Right atrium auricular region (tissue), 2 donors: ENCODE measurements at places on chromosomes 11 and 22.

GRCh38 chr11:121194731-121195596 lies 93.9 kb downstream of the TECTA start:
- DNase-seq: no peak

GRCh38 chr11:10414181-10414580 lies 40.9 kb upstream of the AMPD3 start:
- DNase-seq: no peak

DNA sequence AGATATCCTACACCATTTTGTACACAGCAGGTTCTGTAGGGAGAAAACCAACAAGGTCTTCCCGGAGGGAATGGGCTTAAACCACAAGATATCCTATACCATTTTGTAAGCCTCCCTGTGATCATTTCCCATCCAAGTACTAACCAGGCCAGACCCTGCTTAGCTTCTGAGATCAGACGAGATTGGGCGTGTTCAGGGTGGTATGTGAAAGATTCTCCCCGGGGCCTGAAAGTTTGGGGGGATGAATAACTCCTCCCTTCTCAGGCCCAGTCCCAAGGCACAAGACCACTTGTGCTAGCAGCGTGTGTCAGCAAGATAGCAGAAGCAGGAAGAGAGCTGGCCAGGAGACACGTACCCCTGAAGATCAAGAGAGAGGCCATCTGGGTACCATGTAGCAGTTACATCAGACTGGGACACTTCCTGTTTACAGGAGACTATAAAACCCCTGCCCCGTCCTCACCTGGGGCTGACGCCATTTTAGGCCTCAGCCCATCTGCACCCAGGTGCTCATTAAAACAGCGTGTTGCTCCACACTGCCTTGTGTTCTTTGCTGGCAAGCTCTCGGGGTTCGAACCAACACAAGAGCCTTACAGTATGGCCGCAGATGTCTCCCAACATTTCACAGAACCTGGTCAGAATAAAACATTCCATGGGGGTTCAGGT lies 17.3 kb downstream of the MIF start:
- DNase-seq: no peak

- no peak for DNase-seq
Measured at GRCh38 chr11:211295-211694, 3.8 kb downstream of the RIC8A start.

DNA sequence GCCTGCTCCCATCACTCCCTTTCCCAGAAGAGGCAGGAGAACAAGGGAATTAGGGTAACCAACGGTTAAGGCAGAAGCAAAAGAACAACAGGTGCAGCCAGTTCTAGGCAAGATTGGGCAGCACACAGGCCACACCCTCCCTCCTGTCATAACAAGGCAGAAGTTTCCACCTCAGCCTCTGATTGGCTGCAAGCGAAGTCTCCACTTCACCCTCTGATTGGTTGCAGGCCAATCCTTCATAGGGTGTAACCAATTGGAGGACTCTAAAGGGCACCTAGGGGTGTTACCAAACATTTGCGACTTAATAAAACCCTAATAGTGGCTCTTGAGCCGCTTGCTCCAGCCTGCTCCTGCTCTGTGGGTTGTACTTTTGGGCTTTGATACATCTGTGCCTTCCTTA lies 153.8 kb downstream of the CACNA1I start:
- DNase-seq: no peak

DNA sequence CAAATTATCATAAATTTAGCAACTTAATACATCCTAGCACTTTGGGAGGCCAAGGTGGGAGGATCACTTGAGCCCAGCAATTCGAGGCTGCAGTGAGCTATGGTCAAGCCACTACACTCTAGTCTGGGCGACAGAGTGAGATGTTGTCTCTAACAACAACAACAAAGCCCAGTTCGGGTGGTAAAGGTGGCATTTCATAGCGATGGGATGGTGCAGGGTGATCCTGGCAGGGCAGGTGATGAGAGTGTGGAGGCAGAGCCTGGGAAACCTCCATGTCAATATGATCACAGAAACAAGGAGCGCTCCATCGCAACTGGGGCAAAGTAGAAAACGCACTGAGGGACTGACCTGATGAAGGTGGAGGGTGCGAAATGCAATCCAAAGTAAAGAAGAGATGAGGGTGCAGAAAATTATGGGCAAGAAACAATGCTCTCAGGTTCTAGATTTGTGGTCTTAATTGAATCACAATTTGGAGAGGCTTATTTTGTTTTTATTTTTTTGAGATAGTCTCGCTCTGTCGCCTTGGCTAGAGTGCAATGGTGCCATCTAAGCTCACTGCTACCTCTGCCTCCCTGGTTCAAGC lies 32.8 kb upstream of the CLDN5 start:
- DNase-seq: no peak

DNA sequence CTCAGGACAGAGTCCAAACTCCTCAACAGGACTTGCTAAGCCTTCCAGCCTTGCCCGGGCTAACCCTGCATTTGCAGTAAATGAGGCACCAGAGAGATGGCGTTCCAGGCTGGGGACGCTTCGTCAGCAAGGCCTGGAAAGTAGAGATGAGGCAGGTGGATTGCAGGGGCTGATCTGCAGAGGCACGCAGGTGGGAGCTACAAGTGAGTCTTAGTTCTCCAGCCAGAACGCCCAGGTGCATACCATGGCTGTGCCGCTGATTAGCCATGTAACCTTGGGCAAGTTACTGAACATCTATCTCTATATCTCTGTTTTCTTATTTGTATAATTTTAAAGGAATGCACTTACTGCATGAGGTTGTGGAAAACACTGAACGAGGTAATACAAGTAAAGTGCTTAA lies 52.7 kb upstream of the BARX2 start:
- no peak for DNase-seq

DNA sequence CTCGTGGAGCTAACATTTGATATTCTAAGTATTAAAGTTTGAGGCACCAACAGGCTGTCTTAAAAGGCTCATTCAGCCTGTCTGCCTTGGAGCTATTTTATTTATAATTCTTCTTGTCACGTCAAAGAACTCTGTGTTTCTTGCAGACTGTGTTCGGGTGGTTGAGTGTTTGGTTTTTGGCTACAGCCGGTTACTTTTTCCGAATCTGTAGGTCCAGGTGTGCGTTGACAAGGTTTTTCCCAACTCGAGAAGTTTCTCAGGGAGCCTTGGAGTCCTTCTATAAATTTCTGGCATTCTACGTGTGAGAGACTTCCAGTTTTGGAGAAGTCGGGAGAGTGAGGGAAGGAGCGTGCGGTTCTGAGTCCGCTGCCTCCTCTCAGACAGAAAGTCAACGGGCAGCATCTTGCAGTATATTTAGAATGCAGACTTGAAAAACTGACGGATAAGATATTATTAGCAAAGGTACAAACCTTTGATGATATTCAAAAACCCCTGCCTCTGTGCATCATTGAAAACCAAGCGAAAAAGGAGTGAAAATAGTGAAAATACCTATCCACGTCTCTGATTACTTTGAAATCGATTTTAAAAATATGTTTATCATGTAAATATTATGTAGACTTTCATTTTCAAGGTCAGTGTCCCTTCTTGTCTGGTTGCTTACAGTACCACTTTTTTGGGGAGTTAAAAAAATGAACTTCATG lies 85.2 kb upstream of the PPARA start:
- no peak for DNase-seq

DNA sequence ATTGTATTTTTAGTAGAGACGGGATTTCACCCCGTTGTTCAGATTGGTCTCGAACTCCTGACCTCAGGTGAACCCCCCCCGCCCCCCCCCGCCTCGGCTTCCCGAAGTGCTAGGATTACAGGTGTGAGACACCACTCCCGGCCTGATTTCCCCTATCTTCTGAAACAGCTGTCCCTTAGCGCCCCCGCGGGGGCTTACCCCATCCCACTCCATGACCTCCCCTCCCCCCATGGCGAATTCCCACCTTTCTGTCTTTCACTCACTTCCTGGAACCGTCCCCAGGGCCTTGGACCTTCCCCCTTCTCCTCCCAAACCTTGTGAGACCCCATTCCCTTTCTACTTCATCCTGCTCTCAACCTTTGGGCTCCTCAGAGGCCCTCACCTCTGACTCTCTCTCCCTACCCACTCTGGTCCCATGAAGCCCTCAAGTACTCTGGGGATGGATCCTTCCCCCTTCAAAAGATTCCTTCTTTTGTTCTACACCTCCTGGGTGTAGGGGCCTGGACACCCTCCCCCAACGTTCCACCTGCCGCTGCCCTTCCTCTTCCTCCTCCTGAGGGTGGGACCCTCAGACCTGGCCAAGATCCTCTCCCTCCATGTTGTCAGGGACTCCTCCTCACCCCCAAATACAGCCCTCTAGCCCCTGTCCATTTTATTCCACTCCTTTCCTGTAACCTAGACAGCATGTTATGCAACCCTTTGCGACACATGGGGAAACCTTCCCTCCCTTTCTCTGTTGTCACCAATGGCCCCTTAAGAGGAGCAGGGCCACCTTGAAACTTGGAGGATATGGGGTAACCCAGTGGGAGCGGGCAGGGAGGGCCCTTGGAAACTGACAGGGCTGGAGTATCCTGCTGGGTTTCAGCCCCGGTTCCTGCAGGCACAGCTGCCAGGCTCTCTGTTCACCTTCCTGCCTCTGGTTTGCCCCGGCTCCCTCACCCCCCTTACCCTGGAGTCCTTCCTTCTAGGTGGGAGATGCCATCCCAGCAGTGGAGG lies 1.1 kb downstream of the PRDX5 start:
- no peak for DNase-seq

DNA sequence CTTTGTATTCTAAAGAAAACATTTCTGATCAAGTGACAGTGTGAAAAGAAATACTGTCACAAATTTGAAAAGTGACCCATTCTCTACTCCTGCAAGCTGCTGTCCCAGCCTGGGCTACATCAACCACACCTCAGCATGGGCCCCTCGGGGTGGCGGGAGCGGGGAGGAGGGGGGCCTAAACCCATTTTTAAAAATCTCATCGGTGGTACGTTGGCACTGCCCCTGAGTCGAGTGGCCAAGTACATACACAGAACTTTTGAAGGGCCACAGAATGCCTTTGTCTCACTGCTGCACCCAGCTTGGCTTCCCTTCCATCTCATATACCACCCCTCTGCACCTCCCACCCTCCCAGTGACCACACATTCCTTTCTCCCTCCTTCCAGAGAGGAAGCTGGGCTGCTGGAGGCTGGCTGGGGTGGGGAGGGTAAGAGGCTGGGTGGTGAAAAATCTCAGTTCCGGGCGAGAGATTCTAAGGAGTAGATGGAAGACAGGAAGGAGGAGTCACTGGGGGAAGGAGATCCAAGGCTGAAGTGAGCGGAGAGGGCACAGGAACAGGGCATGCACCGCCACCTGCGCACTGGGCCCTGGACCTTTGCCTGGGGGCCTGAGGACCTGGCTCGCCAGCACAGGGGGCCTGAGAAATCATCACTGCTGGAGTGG lies 21.1 kb downstream of the FXYD6 start:
- peak; percentile 55 for DNase-seq
